ENCODE measurements at places on chromosomes 2 and 18. TPM values are rescaled to one million over a fixed set of nuclear protein-coding genes. Genes with fewer than 3 reads are reported as not detected.

The GALNT3 gene
- 18.5 TPM for total RNA-seq

DNA sequence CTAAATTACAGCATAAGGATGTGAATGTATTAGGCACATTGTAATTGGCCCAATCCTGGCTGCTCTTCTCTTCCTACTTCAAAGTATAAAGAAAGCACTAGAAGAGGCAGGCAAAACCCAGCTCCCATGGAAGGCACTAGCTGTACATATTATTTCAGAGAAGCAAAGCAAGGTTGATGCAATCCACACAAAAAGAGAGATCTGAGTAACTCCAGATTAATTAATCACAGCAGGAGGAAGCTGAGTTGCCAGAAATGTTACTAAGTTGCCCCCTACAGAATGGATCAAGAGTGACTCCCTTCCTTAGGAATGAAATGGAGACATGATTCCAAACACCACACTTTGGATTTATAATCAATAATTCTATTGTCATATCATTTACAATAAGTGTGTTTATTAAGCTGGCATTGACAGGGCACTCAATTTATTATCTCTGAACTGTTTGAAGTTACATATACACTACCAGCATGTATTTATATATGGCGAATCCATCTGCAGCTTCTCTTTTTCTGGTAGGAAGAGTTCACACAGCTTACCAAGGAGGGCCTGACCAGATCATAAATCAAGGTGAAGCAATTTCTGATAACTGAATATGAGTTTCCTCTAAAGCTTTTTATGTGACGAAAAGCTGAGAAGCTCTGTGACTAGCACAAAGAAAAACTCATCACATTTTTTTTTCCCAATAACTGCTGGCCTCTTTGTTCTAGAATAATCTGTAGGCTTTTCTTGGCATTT, 393.1 kb upstream of the LYPD1 start:
- no peak overlapping the region for H3K27ac ChIP-seq
- no peak overlapping the region for H3K4me3 ChIP-seq
- no peaks in the 10 kb centered on the region for H3K27me3 ChIP-seq
- DNase-seq = no peak

- H3K36me3 ChIP-seq = no peaks in the 10 kb centered on the region
- no peak for DNase-seq
- peaks cover 30% of the 10 kb centered on the region for H3K27me3 ChIP-seq
- H3K4me3 ChIP-seq = no peak overlapping the region
- no peak overlapping the region for H3K27ac ChIP-seq
Measured at GRCh38 chr18:5891184-5891853, 4.0 kb downstream of the TMEM200C start.

The ABCG5 gene
- total RNA-seq = not detected

The IGFBP2 gene
- not detected for total RNA-seq

DNA sequence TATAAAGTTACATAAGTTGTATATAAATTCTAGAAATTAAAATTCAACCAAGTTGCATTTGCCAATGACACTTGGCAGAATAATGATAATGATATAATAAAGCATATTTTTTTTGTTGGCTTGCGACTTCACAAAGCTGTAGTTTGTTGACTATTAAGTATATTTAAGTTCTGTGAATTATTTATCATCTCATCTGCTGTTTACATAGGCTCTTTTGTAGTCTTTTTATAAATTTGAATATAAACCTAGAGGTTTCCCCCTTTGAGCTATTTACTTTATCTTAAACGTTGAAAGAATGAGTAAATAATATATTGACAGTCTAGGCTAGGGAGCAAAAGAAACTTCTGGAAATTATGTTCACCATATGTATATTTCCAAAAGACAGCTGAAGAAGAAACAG, 32.9 kb downstream of the C18orf63 start:
- H3K4me3 ChIP-seq = no peak overlapping the region
- H3K36me3 ChIP-seq = no peaks in the 10 kb centered on the region
- DNase-seq = no peak
- H3K4me1 ChIP-seq = no peaks in the 10 kb centered on the region

GRCh38 chr2:45332567-45332966, 278.5 kb downstream of the SRBD1 start:
- H3K36me3 ChIP-seq = no peaks in the 10 kb centered on the region
- no peak for DNase-seq
- no peaks in the 10 kb centered on the region for H3K4me1 ChIP-seq

DNA sequence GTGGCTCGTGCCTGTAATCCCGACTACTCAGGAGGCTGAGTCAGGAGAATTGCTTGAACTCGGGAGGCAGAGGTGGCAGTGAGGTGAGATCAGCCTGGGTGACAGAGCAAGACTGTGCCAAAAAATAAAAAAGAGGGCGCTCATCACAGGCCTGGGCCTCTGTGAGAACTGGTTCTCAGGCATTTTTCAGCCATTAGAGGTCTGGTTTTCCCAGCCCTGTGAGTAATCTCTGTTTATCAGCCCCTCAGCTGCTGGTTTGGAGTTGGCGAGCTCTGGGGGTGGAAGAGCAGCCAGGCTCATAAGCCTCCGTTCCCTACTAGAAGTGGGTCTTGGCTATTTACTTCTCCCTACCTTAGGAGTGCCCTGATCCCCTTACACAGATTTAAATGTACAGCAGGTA, 53.1 kb downstream of the CHRNA1 start:
- no peak overlapping the region for H3K4me3 ChIP-seq
- no peaks in the 10 kb centered on the region for H3K36me3 ChIP-seq
- peaks cover under 1% of the 10 kb centered on the region for H3K4me1 ChIP-seq
- H3K27ac ChIP-seq = no peak overlapping the region

The LAMA3 gene
- not detected for total RNA-seq

DNA sequence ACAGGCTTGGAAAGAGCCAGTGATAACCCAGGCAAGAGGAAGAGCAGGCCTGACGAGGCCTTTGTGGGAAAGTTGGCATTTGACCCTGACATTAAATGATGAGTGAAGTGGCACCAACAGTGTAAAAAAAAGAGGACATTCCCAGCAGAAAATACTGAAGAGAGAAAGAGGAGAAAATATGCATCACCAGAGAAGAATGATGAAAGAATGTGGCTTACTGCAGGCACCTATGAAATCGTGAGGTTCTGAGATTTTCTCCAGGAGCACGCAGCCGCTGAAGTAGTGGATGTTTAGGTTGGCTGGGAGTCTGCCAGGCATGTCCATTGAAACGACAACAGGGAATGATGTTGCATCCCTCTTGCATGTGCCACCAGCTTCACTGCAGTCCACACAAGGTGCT, 13.8 kb downstream of the EHD3 start:
- H3K27ac ChIP-seq = no peak overlapping the region
- H3K4me1 ChIP-seq = no peaks in the 10 kb centered on the region

GRCh38 chr2:131154071-131154531, 49.0 kb downstream of the PLEKHB2 start:
- H3K27me3 ChIP-seq = no peaks in the 10 kb centered on the region
- peak; percentile 64 for DNase-seq
- H3K4me3 ChIP-seq = no peak overlapping the region
- no peak overlapping the region for H3K27ac ChIP-seq

The SCN2A gene
- not detected for total RNA-seq

DNA sequence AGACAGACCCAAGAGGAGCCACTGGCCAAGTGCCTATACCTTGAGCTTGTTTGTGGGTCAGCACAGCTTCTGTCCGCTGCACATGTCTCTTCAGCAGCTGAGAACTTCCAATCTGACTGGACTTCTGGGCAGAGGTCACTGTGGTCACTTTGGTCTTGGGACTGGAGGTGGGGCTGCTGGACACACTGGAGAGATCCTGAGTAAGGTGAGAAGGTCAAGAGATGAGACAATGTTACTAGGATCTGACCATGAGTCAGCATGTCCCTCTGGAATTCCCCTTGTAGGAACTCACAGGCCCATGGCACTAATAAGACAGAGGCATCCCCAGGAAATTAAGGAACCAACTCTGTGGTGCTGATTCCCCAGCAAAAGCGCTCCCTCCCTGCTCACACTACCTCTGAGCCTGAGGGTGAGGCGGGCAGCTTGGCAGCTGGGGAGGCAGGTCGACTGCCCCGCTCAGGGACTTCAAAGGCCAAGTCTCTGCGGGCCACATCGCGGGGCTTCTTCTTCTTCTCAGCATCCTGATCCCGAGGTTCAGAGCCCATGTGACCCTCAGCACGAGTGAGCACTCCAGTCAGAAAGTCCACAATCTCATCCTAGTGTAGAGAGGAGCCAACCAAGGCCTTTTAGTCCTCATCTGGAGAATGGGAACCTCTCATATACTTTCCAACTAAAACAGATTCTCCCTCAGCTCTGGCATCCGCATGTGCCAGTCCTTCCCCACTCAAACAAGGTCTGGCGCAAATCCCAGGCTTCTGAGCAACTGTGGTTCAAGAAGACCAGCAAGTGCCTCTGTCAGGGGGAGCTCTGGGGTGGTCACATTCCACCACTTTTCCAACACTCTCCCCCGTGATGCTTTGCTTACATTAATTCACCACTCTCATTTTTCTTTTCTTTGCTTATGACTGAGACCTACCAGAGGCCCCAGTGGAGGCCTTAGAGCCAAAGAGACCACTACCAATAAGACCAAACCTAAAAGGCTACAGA, 29.4 kb downstream of the KANSL3 start:
- H3K4me3 ChIP-seq = no peak overlapping the region
- H3K36me3 ChIP-seq = peaks cover 97% of the 10 kb centered on the region
- no peak for DNase-seq
- H3K4me1 ChIP-seq = no peaks in the 10 kb centered on the region
- H3K27ac ChIP-seq = no peak overlapping the region

DNA sequence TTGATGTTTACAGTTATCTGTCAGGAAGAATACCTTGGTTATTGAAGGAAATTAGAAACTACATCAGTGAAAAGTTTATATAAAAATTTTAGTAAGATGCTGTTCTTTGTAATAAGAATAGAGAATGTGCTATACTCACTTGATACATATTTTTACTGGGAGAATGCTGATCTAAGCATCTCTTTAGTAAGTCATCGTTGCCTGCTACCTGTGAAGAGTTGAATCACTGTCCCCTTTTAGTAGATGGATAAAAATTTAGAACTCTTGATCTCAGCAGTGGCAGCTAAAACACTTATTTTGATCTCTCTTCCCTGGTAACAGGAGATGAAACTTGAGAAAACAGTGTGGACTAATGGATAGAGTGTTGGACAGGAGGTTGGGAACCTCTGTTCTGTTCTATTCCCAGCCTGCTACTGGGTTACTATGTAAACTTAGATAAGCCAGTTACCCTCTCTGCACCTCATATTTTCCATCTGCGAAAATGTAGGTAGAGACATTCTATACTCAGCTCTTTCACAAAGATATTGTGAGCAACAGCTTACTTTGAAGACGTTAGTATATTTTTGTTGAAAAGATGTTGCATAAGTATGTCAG, 100.3 kb downstream of the FEZ2 start:
- no peak for DNase-seq
- no peaks in the 10 kb centered on the region for H3K36me3 ChIP-seq
- H3K27ac ChIP-seq = no peak overlapping the region
- H3K27me3 ChIP-seq = no peaks in the 10 kb centered on the region
- H3K4me3 ChIP-seq = no peak overlapping the region

DNA sequence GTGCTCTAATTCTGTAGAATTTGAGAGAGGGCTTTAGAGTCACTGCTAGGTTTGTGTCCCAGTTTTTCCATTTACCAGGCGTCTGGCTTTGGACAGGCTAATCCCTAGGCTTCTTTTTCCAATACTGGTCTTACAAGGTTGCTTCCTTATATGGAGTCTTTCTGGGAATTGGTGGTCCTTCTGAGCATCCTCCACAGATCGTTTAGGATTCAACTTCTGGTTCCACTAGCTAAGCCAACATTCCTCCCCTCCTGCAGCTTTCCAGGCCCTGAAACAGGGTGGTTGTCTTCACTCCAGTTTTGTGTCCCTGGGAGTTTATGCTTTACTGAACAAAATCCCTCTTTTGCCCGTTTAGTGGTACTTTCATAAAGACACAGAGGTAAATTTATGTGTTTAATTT, 170.6 kb downstream of the CERS6 start:
- no peaks in the 10 kb centered on the region for H3K36me3 ChIP-seq
- DNase-seq = no peak
- H3K27me3 ChIP-seq = no peaks in the 10 kb centered on the region
- no peaks in the 10 kb centered on the region for H3K4me1 ChIP-seq
- no peak overlapping the region for H3K27ac ChIP-seq

DNA sequence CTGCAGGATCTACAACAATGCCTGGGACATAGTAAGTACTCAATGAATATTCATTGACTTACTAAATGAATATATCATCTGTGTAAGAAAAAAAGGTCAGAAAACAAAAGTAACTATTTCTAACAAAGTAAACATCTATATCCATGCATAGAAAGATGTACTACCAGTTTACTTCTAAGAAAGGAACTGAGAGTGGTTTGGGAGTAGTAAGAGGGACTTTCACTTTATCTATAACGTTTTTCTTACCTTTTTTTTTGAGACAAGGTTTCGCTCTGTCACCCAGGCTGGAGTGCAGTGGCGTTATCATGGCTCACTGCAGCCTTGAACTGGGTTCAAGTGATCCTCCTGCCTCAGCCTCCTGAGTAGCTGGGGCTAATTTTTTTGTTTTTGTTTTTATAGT, 25.7 kb downstream of the DHX57 start:
- no peak overlapping the region for H3K27ac ChIP-seq
- H3K27me3 ChIP-seq = no peaks in the 10 kb centered on the region
- H3K4me3 ChIP-seq = no peak overlapping the region
- H3K36me3 ChIP-seq = peaks cover 26% of the 10 kb centered on the region

DNA sequence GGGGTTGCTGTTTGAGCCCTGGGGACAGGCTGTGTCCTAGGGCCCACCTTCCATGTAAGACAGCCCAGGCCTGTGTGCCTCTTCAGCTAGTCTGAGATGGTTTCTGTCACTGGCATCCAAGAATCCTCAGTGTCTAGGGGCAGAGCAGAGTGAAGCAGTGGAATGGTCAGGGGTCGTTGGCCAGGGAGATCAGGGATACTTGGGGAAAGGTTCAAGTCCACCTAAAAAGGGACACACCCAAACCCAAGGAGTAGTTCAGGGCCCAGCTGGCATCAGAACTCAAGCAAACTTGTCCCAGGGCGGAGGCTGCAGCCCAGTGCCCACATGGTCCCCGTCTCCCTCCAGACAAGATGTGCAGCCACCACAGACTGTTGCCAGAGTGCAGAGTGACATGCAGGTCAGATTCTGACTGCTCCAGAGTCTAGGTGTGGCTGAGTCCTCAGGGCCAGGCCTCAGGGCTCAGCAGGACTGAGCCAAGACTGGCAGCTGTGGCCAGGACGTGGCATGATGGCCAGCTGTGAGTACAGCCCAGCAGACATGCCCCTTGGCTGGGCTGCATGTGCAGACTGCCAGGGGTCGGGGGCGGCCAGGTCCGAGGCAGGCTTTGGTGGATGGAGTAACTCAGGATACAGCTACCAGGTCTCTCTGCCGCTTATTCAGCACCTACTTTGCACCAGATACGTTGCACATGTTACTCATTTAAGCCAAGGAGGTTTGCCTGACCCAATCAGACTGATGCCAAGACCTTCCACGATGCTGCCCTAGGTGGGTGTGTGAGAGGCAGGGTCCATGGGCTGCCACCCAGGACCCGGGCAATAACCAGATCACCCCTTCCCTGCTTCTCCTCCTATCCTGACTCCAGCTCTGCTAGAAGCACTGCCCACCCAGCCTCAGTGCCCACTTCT, 146.6 kb downstream of the SMAD7 start:
- no peak overlapping the region for H3K4me3 ChIP-seq
- H3K36me3 ChIP-seq = no peaks in the 10 kb centered on the region
- H3K27me3 ChIP-seq = no peaks in the 10 kb centered on the region
- H3K27ac ChIP-seq = no peak overlapping the region
- no peak for DNase-seq

Data from CD4-positive, CD25-positive, alpha-beta regulatory T cell (primary cell).